ENCODE measurements at places on chromosomes 3 and 15.

DNA sequence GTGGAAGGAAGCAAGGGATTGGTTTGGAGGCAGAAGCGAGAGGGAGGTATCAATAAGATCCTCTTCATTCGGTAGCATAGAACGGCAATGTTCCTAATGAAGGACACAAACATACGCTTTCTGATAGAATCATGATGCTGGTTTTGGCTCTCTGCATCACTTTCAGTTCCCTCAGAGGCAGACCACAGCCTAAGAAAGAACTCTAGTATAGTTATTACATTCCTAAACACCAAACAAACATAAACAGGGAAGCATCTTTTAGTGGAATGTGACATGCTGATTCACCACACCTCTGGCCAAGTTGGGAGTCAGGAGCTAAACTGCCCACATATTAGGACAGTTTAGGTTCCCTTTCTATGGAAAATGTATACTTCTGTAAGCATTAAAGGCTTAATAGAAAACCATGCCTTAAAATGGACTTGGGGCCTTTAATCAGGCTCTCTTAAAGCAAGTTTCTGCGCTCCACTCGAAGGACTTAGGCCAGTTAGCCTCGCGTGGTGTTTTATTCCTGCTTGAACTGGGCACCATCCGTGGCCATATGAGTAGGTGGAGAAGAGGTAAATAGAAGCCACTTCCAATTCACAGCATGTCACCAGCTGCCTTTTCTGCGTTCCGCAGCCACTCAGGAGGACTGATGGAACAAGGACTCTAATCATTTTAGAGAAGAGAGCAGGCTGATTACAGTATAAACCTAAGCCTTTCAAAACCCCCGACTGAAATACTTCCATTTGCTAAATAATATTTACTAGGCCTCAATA, 53.7 kb downstream of the CD47 start:
- no peak for DNase-seq

GRCh38 chr15:77496715-77497109, 76.0 kb downstream of the HMG20A start:
- peak; percentile 10 for DNase-seq

- DNase-seq: no peak
These were observed 85.9 kb upstream of the ABHD2 start for GRCh38 chr15:89002281-89002761.

DNA sequence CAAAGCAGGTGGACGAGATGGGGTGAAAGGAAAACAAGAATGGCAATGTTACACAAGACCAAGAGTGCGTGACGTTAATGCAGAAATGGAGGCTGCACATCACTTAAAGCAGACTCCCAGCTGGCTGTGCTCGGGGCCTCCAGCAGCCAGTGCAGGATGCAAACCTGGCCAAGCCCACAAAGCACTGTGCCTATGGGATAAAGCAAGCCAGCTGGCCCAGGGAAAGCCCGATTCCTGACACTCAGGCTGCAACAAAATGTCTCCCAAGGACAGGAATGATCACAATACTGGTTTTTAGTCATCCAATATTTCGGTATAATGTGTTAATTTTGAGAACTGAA, 86.2 kb downstream of the SEC22A start:
- no peak for DNase-seq

DNA sequence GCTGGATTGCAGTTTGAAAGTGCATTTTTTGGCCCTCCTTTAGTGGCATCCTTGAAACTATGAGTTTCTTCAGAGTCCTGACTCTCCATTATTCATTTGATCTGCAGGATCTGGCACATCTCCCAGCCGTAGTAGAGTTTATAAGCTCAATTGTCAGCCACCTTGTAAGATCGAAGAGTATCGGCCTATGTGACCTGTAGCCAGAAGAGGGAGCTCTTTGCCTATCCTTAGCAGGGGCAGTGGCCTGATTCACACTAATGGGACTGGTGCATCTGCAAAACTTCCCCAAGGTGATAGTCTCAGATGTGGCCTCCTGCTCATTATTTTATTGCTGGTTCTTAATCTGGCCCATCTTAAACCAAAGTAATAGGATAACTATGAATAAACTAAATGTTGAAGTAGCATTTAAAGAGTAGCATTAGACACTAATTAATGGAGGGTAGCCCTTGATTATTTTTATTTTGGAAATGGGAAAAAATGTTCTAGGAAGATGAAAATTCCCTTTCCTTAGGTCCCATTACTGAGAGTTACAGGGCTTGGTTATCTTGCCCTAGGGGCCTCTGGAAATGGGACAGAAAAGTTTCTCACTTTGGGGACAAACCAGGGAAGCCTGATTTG, 21.2 kb downstream of the GCSAM start:
- DNase-seq: peak; percentile 16

DNA sequence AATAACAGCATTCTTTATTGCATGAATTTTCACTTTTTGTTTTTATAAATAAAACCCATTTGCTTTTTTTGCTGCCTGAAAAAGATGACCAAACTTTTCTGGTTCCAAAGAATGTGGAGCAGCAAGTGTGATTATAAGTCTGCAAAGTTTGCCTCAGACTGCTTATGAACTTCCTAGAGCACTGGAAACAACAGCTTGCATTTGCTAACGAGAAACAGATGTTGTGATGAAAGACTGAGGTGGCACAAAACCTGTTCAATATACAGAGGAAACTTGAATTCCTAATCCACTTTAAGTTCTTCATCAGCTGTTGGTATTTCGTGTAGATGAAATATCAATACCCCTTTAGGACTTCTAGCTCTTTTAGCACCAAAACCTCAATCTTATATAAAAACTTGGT, 9.3 kb downstream of the ZPLD1 start:
- no peak for DNase-seq

DNA sequence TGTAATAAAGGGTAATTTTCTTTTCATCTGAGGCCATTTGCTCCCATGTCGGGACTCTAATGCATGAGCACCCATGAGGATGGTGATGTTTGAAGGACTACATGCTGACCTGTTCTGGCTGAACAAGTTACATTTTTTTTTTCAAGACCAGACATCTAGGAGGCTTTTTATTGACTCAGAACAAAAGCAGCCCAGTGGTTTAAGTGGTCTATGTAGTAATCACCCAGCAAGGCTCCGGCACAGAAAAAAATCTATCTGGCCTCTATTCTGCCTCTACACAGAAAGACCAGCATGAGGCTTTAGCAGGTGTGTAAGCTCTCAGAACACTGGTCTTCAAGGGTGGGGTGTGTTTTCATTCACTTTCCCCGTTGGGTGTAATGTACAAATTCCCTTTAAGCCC, 95.1 kb upstream of the ZBED2 start:
- no peak for DNase-seq

- DNase-seq: no peak
These were observed 53.0 kb downstream of the CYP19A1 start for GRCh38 chr15:51285399-51285798.

DNA sequence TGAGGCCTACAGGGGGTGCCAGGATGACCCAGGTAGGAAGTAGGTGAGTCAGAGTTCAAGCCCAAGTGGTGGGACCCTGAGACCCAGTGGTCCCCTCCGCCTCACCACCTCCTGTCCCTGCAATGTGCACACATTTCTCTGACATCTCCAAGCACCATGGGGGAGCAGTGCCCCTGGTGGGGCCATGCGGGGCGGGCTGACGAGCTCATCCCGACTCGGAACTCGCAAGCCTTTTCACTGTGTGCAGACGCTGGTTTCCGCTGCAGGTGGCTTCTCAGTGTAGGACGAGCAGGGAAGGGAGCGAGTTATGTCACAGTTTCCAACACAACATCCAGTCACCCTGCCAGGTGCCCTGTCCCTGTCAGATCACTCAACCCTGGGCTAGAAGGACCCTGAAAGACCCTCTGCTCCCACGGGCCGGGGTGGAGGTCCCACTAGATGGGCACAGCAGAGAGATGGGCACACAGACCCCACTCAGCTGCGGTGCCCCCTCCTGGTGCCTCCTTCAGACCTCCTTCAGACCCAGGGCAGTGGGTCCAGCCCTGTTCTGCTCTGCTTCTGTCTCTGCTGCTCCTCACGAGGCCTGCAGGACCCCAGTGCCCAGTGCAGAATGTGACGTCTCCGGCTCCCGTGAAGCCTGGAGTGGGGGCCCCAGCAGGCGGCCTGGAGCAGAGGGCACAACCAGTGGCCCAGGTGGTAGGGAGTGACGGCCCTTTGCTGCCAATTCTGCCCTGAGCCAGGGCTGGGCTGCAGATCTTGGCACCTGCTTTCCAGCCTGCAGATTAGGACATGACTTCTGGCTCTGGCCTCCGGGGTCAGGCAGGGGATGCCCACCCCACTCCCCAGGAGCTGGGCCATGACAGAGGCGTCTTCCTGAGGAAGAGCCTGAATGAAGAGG, 102.0 kb upstream of the RPL32 start:
- DNase-seq: no peak

DNA sequence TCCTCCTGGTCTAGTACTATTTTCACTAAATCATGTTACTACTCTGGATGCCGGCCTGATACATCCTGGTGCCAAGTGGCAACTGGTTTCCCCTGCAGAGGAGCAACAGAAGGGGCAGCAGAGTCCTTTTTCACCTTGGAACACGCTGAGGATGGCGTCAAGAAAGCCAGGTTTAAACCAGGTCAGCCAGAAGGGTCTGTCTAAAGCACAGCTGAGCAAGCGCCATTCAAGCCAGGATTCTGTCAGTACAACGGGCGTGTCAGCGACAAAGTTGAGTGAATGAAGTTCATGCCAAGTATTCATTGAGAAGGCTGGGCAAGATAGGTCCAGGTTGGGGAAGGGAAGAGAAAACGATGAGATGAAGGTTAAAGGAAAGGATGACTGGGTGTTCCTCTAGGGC, 88.2 kb downstream of the FBN1 start:
- no peak for DNase-seq

- DNase-seq: no peak
These were observed 4.9 kb downstream of the HDAC11 start for GRCh38 chr3:13484851-13485590.

DNA sequence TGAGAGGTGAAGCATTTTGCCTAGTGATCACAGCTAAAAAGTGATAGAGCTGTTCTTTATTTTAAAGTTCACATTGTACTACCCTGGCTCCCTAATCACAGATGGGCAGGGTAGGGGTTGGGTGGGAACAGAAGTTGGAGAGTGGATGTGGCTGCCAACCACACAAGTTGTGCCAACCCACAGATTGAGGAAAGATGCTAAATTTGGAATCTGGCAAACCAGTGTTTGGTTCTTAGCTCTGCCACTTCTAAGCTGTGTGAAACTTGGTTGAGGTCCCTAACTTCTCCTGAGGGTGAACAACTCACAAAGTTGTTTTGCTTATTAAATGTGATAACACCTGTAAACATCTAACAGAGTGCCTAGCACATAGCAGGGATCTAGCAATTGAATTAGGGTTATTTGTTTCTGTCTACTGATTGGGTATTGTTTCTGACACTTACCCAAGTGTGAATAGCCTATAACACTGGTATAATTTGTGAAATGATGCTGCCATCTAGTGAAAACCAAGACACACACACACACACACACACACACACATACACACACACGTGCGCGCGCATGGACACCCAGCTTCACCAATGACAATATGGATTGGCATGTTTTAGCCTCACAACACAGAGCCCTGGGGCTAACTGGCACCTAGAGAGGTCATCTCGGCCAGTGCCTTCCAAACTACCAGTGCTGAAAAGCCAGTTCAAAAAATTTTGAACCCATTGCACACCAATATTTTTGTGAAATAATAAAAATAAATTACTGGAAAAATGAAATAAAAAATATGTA, 25.3 kb downstream of the ADGRG7 start:
- no peak for DNase-seq

GRCh38 chr15:69422336-69422895, 8.3 kb downstream of the KIF23 start:
- DNase-seq: no peak

DNA sequence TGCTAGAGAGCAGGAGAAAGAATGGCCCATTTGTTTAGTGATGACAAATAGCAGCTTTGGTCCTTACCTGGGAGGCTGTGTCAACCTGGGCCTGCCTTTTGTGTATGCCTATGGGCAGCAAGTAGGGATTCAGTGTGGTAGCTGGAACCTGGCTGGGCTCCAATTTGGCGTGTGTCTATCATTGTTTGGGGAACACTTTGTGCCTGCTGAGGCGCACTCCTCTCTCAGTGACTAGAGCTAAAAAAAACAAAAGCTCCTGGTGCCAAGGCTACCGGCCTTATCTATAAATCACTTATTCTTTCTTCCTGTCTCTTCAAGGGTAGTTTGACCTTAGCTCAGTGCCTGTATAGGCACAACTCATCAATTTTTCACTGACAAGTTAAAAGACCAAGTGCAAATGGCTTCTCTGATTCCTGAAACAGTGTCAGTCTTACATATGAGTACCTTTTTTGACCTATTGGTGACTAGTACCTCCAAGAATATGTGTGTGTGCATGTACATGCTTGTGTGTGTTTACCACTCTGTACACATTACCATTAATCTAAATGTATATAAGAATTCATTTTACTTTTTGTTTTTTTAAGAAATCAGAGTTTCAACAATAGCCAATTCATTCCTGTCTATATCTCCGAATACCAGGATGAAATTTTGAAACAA, 54.6 kb downstream of the GMNC start:
- no peak for DNase-seq

- DNase-seq: no peak
These were observed 5.2 kb downstream of the LOXL1 start for GRCh38 chr15:73931441-73931840.

DNA sequence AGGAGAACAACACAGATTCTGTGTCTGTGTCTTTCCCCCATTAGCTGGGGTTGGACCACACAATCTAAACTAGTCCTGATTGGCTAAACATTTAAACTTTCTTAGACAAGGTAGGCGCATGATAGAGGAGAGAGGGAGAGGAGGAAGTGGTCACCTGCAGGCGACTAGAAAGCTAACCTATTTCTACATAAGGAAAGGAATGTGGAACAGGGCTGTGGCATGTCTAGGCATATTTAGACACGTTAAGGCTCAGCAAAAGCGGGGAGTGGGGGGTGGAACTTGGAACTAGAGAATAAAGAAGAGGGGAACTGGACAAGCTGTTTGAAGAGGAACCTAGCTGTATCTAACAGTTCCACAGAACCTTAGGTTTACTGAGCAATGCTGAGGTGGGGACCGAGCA, 12.8 kb downstream of the LRRC28 start:
- DNase-seq: no peak

GRCh38 chr3:52517796-52518722, 15.6 kb downstream of the NT5DC2 start:
- no peak for DNase-seq

DNA sequence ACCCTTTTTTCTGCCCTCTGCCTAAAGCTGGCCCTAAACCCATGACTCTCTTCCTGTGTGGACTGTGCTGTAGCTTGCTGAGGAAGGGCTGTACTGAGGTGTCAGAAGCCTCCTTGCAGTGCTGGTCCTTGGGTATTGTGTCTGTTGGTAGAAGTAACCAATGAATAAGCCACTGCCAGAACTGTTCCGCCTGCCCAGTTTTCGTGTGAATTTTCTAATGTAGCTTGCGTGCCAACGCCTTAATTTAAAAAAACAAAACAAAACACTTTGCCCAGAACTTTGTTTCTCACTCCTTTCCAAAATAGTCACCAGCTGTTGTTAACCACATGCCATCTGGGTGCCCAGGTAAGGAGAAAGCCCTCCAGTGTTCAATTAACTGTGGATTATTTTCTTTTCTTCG, 101.9 kb downstream of the KLHL25 start:
- no peak for DNase-seq

Data from activated CD8-positive, alpha-beta memory T cell treated with anti-CD3 and anti-CD28 coated beads for 1 hour (primary cell).